ENCODE measurements at places on chromosomes 2 and 18. TPM values are rescaled to one million over a fixed set of nuclear protein-coding genes. Genes with fewer than 3 reads are reported as not detected.

- no peak overlapping the region for H3K4me3 ChIP-seq
- H3K27ac ChIP-seq = no peak overlapping the region
- DNase-seq = no peak
- H3K36me3 ChIP-seq = no peaks in the 10 kb centered on the region
- H3K27me3 ChIP-seq = no peaks in the 10 kb centered on the region
These were observed 33.1 kb downstream of the MEX3C start for GRCh38 chr18:51164342-51164741.

TMEM247 gene
- not detected for total RNA-seq

DNA sequence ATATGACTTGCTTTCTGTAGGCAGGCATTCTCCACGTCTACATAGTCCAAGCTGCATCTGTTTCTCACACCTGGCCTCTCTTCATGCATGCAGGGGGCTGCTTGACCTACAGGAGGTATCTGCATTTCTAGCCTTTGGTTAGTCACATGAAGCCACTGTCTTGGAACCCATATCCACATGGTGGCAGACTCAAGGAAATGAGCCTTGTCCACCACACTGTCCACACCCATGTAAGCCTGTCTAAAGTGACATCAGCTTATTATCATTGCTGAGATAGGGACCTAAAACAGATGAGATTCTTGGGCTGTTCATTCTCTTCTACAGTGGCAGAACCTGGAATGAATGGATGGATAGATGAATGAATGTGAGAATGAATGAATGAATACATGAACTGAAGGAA lies 160.4 kb downstream of the DOCK10 start:
- no peak overlapping the region for H3K27ac ChIP-seq
- no peak for DNase-seq
- H3K4me3 ChIP-seq = no peak overlapping the region
- H3K27me3 ChIP-seq = no peaks in the 10 kb centered on the region

DNA sequence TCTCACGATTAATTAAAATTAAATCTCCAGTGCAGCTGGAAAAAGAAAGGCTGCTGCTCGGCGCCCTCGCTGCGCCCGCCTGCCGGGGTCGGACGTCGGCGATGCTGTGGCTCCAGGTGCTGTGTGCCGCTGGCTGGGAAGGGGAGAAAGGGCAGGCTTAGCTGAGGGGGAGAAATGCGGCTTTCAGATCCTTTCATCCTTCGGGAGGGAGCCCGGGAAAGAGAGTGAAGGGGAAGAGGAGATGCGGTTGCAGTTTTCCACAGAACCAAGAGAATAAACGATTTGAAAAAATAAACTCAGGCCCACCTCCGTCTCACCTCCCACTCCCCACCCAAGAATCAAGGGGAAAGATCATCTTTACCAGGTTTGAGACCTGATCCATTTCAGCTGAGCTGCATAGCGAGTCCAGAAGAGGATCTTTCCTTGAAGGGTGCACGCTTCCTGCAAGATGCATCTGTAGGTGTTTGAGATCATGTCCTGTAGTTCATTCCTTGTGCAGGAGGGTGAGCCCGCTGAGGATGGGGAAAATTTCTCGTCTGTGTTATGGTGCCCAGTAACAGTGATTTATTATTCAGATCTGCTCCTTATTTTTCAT lies 495 bp downstream of the TMEM169 start:
- peak overlapping the region; percentile 80 for H3K4me3 ChIP-seq
- H3K36me3 ChIP-seq = no peaks in the 10 kb centered on the region
- peak; percentile 81 for DNase-seq
- no peaks in the 10 kb centered on the region for H3K27me3 ChIP-seq
- H3K4me1 ChIP-seq = peaks cover 65% of the 10 kb centered on the region

GRCh38 chr2:203909261-203909967 lies 27.1 kb upstream of the ICOS start:
- no peaks in the 10 kb centered on the region for H3K36me3 ChIP-seq
- no peaks in the 10 kb centered on the region for H3K27me3 ChIP-seq
- H3K4me1 ChIP-seq = peaks cover 14% of the 10 kb centered on the region
- peak overlapping the region; percentile 68 for H3K27ac ChIP-seq
- H3K4me3 ChIP-seq = no peak overlapping the region

FBXO48 gene
- total RNA-seq = 1.7 TPM

ESPNL gene
- 1.9 TPM for total RNA-seq

DNA sequence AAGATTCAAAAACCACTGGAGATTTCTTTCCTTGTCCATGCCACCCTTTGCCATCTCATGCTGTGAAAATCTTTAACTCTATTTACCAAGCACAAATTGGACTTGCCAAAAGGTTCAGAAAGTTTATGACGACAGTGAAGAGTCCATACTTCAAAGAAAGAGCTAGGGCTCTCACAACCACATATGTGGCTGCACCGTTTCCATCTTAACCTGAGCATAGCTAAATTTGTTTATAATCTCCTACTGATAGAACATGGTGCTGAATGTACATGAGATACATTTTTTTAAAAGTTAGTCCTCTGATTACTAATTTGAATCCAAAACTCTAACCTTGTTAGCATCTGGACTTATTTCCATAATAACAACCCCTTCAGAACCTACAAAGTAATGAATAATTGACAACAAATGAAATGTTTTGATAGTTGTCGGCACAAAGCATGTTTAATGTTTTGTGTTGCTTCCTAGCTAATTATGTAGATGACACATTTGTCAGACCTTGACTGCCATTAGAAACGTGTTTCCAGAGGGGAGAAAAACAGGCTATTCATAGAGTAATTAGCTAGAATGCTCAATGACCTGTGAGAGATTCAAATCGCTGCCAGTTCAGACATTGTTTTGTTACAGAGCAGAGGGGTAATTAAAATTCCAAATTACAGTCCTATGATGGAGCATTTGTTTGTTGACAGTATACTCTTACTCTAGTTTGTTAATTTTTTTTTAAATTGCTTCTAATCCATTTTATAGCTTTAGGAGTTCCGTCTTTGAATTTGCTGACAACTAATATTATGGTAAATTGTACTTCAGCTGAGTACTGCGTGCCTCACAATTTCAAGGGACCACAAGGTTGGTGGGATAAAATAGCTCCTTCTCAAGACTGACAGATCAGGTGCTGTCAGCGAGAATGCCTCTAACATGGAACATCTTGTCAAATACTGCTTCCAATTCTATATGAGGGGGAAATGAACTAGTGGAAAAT lies 31.8 kb downstream of the ARHGAP15 start:
- no peak for DNase-seq
- no peaks in the 10 kb centered on the region for H3K27me3 ChIP-seq
- no peaks in the 10 kb centered on the region for H3K36me3 ChIP-seq
- H3K27ac ChIP-seq = no peak overlapping the region
- peaks cover 22% of the 10 kb centered on the region for H3K4me1 ChIP-seq

HOXD8 gene
- 23.0 TPM for total RNA-seq

EML6 gene
- total RNA-seq = 9.5 TPM

DNA sequence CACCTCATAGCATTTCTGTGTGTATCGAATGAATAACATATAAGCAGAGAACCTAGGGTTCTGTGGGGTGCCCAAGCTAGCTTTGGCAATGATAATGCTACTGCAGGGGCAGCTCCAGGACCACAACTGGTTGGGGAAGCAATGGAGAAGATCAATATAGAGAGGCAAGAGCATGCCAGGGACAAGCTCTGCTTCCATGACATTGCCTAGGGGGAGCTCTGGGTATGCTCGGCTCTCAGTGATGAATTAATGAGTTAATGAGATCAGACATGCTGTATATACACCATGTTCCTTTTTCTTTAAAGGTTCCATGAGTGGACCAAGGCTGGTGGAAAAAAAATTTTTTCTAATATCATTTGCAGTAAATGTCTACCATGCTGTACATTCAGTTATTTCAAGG lies 618.4 kb downstream of the BCL11A start:
- no peak for DNase-seq
- H3K4me1 ChIP-seq = no peaks in the 10 kb centered on the region
- no peaks in the 10 kb centered on the region for H3K27me3 ChIP-seq
- H3K27ac ChIP-seq = no peak overlapping the region
- no peaks in the 10 kb centered on the region for H3K36me3 ChIP-seq
- no peak overlapping the region for H3K4me3 ChIP-seq

FAM237A gene
- not detected for total RNA-seq

DNA sequence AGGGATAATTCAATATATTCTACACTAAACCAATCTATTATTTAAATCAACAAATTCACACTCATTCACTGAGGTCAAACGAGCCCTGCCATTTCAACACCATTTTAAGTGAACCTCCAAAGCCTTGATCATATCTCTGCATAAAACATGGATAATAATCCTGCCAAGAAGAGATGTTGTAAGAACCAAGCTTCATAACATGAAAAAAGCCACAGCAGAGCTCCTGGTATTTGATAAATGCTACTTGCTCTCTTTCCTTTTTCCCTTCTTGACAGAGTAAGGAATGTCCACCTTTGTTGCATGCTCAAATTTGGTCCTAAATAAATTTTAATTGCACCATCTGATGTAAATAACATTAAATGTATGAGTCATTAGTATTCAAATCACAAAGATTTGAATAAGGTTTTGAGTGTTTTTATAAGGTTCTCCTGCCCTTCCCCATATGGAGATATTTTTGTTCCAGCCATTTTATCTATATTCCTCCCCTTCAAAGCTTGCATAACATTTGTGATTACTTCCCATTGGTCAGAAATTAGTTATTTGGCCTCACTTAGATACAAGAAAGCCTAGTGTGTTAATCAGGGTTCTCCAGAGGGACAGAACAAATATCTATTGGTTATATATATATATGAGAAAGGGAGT lies 318.8 kb downstream of the RND3 start:
- no peak overlapping the region for H3K4me3 ChIP-seq
- no peaks in the 10 kb centered on the region for H3K36me3 ChIP-seq
- H3K27me3 ChIP-seq = no peaks in the 10 kb centered on the region

GRCh38 chr2:175755656-175756386 lies 246.2 kb downstream of the LNPK start:
- H3K4me1 ChIP-seq = no peaks in the 10 kb centered on the region
- no peaks in the 10 kb centered on the region for H3K27me3 ChIP-seq
- H3K4me3 ChIP-seq = no peak overlapping the region
- no peak overlapping the region for H3K27ac ChIP-seq

GRCh38 chr2:238256111-238256510 lies 16.3 kb upstream of the HES6 start:
- no peak overlapping the region for H3K27ac ChIP-seq
- H3K27me3 ChIP-seq = no peaks in the 10 kb centered on the region
- H3K4me3 ChIP-seq = no peak overlapping the region
- H3K4me1 ChIP-seq = no peaks in the 10 kb centered on the region

DNA sequence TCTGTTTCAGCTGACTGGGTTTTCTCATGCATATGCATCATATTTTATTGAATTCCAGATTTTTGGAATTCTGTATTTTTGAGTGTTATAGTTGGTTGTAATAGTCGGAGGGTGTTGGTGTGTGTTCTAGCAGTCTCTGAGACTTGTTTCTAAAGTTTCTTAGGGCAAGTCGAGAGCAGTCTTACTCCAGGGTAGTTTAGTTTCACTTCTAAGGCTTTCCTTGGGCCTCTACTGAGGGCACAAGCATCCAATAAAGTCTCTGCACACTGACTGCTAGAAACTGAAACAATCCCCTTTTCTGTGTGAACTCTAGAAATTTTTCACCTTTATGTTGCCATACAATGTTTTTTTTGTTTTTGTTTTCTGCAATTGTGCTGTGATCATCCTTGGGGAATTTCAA lies 663.7 kb upstream of the LRATD1 start:
- no peak for DNase-seq
- H3K27me3 ChIP-seq = no peaks in the 10 kb centered on the region
- H3K4me3 ChIP-seq = no peak overlapping the region
- no peaks in the 10 kb centered on the region for H3K36me3 ChIP-seq
- no peak overlapping the region for H3K27ac ChIP-seq

NT5C1B gene
- not detected for total RNA-seq

GRCh38 chr2:46569061-46569560 lies 89.7 kb downstream of the TMEM247 start:
- H3K4me1 ChIP-seq = peaks cover 72% of the 10 kb centered on the region
- no peak overlapping the region for H3K4me3 ChIP-seq
- peak overlapping the region; percentile 77 for H3K27ac ChIP-seq
- no peaks in the 10 kb centered on the region for H3K36me3 ChIP-seq

GRCh38 chr2:57947398-57947797 lies 99.2 kb upstream of the VRK2 start:
- no peaks in the 10 kb centered on the region for H3K36me3 ChIP-seq
- no peak overlapping the region for H3K27ac ChIP-seq
- DNase-seq = no peak
- no peak overlapping the region for H3K4me3 ChIP-seq

GRCh38 chr2:82599021-82599420 lies 1860.1 kb downstream of the SUCLG1 start:
- no peak for DNase-seq
- no peak overlapping the region for H3K27ac ChIP-seq
- no peaks in the 10 kb centered on the region for H3K27me3 ChIP-seq
- H3K4me3 ChIP-seq = no peak overlapping the region
- H3K36me3 ChIP-seq = no peaks in the 10 kb centered on the region
- no peaks in the 10 kb centered on the region for H3K4me1 ChIP-seq

DNA sequence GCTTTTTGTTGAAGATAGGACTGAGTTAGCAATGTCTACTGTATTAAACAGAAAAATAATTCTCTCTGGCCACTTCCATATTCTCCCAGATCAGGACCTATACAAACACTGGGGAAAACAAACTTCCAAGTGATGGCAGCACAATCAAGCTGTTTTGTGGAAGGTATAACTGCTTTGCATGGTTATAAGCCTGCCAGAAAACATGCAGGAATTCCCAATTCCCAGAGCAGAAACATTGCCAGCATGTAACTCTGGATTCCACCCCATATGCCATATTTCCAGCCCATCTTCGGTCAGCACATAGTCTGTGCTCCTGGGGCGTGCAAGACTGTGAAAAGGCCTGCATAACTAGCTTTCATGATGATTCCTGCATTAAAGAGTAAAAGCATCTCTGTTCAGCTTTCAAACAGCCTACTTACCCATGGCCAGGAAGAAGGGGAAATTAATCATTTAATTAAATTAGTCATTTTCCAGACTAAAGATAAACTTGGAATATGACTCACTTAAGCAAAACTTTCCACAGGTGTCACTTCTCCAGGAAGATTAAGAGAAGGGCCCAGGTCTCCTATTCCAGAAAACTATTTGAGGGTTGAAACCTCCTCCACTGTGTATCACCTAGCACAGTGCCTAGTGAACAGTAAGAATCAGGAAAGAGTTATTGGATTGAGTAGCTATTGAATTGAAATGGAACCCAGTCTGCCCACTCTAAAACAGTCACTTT lies 280.5 kb downstream of the NRXN1 start:
- H3K4me3 ChIP-seq = no peak overlapping the region
- H3K27ac ChIP-seq = no peak overlapping the region
- H3K36me3 ChIP-seq = no peaks in the 10 kb centered on the region
- no peak for DNase-seq
- H3K27me3 ChIP-seq = no peaks in the 10 kb centered on the region
- H3K4me1 ChIP-seq = no peaks in the 10 kb centered on the region

DNA sequence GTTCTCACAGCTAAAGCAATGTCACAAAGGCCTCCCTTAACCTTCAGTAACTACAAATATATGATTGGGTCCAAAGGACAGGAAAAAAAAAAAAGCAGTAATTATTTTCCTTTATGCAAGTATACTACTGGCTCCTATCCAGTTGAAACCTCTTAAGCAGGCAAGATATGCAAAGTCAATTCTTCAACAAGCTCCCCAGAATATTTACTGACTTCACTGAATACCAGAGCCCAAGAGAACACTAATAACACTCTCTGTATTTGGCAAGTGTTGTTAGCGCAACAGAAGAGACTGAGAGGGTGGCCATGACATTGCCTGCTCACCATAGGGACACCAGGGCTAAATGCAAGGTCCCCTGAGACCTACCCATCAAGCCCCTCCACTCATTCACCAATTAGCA lies 74.5 kb downstream of the AP1S3 start:
- H3K27ac ChIP-seq = no peak overlapping the region
- no peaks in the 10 kb centered on the region for H3K27me3 ChIP-seq
- no peak for DNase-seq
- H3K36me3 ChIP-seq = no peaks in the 10 kb centered on the region
- H3K4me1 ChIP-seq = peaks cover 10% of the 10 kb centered on the region

SLC5A7 gene
- total RNA-seq = not detected

All from spleen (tissue), 13 donors.